Adipose tissue (tissue), 3 donors: ENCODE measurements at places on chromosomes 3 and 15. TPM values are rescaled to one million over a fixed set of nuclear protein-coding genes. Genes with fewer than 3 reads are reported as not detected.

Gene GUCA1C
- polyA plus RNA-seq, result 0.22 TPM

Gene B3GALNT1
- 2.7 TPM for polyA plus RNA-seq

Gene SEMA3G
- 49.7 TPM for polyA plus RNA-seq

Gene ROBO2
- polyA plus RNA-seq, result 1.3 TPM

Gene DUOXA2
- polyA plus RNA-seq, result 0.13 TPM

Gene CEP152
- 1.1 TPM for polyA plus RNA-seq

Gene TSEN2
- polyA plus RNA-seq, result 9.4 TPM

Gene QTRT2
- 8.4 TPM for polyA plus RNA-seq

Gene ACOX2
- polyA plus RNA-seq, result 4.7 TPM
